ENCODE measurements at places on chromosomes 7 and 10. TPM values are rescaled to one million over a fixed set of nuclear protein-coding genes. Genes with fewer than 3 reads are reported as not detected.

GRCh38 chr10:16779384-16779915, 37.8 kb downstream of the RSU1 start:
- no peak overlapping the region for H3K27ac ChIP-seq
- no peak overlapping the region for H3K4me3 ChIP-seq
- no peak for DNase-seq
- H3K36me3 ChIP-seq, result no peaks in the 10 kb centered on the region
- H3K27me3 ChIP-seq, result no peaks in the 10 kb centered on the region

DNA sequence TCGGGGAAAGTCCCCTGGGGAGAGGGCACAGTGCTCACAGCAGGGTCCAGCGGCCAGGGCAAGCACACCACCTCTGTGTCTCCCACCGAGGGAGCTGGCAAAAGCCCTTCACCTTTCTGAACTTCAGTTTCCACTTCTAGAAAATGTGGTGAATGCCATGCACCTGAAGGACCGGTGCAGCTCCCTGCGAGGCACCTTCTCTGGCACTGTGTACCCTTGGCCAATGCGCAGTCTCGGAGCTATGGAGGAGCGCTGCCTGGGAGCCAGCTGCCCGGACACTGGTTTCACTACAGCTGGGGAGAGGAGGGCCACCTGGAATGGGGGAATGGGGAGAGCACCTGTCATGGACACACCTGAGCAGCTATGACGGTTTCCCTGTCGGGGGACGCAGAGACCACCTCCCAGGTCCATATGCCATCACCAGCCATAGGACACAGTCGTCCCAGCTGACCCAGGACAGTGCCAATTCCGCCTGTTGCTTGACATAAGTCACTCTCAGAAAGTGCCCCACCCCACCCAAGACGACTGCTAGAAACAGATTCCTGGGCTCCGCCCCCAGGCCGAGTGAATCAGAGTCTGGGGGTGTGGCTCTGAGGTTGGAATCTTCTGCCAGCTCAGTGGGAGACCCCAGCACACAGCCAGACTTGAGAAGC, 16.8 kb downstream of the RASGEF1A start:
- no peaks in the 10 kb centered on the region for H3K4me1 ChIP-seq
- no peaks in the 10 kb centered on the region for H3K36me3 ChIP-seq
- no peak overlapping the region for H3K27ac ChIP-seq
- DNase-seq, result peak; percentile 55
- no peaks in the 10 kb centered on the region for H3K27me3 ChIP-seq

DNA sequence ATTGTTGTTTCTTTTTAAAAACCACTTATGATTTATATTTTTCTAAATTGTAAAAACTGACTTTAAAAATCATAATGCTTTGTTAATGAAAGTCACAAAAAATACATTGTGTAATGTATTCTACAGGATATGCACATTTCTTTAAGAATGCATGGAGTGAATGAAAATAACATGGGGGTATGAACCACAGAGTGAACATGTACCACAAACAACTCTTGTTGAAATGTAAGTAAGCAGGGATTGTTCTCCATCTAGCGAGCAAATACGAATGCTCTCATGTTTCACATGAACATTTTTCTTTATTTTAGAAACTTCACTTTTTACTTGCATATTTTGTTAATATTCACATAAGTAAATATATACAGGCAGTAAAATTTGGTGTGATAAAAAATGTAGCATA, 35.6 kb upstream of the LAMB4 start:
- no peak for DNase-seq
- H3K27ac ChIP-seq, result no peak overlapping the region
- no peaks in the 10 kb centered on the region for H3K36me3 ChIP-seq
- no peaks in the 10 kb centered on the region for H3K27me3 ChIP-seq
- H3K4me1 ChIP-seq, result no peaks in the 10 kb centered on the region

DNA sequence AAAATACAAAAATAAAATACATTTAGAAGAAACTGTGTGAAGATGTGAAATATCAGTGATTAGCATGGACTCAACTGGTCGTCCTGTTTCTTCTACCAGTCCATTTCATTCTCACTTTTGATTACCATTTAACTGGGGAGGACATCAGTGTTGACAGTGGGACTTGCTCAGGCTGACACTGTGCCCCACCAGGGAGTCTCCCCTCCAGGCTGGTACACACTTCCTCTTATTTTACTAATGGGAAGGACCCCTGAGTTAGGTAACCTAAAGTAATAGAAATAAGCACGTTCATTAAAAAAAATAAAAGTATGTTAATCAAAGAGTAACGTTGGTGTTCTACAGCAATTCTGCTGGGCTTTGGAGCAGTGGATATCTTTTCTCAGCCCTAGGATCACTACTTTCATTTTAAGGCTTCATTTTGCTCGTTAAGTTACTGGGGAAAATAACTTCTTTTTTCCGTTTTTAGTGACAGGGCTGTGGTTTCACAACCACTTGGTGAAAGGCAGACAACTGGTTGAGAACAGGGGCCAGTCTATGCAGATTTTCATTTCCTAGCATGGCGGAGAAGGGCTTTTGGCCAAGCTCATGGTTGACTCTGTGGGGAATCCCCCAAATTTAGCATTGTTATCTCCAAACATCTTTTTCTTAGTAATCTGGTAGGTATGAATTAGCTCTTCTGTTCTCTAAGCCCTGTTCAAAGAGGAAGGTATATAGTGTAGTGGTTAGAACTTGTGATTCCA, 2.1 kb downstream of the SNX10 start:
- H3K27ac ChIP-seq, result peak overlapping the region; percentile 32
- H3K4me1 ChIP-seq, result peaks cover 3% of the 10 kb centered on the region
- H3K27me3 ChIP-seq, result no peaks in the 10 kb centered on the region
- no peaks in the 10 kb centered on the region for H3K36me3 ChIP-seq
- DNase-seq, result no peak
- no peak overlapping the region for H3K4me3 ChIP-seq

DNA sequence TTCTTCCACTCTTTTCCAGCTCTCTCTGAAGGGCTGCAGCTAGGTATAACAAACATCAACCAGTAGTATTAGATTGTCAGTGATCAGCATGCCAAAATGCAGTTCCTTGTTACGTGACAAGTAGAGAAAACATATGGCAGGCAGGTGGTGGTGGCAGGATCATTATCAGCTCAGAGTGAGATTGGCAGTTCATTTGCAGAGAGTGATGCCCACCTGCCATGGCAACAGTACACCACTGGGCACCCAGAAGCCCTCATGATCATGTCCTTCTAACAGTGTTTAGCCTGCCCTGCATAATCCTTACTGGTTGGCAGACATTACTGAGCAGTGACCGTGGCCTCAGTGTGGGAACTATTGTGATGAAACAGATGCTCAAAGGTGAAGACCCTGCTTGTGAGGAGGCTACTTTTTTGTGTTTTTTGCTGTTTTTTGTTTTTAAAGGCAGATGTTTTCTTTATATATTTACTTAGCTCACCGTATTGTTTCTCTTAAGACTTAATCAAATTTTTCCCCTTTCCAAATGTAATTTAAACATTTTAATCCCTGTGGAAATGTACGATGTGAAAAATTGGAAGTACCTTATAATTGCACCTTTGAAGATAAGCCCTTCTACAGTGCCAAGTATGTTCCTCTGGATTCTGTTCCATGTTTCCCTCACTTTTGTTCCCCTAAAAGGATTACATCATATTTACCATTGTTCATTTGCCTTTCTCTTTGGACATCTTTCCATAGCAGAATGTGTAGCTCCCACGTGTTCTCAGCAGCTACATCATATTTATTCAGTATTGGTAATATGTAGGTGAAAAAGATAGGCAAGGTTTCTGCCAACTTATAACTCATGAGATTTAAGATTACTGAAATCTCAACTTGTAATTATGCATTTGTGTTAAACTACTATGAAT, 179.6 kb downstream of the SND1 start:
- no peaks in the 10 kb centered on the region for H3K27me3 ChIP-seq
- no peaks in the 10 kb centered on the region for H3K4me1 ChIP-seq
- no peak overlapping the region for H3K27ac ChIP-seq
- DNase-seq, result no peak
- no peaks in the 10 kb centered on the region for H3K36me3 ChIP-seq

DNA sequence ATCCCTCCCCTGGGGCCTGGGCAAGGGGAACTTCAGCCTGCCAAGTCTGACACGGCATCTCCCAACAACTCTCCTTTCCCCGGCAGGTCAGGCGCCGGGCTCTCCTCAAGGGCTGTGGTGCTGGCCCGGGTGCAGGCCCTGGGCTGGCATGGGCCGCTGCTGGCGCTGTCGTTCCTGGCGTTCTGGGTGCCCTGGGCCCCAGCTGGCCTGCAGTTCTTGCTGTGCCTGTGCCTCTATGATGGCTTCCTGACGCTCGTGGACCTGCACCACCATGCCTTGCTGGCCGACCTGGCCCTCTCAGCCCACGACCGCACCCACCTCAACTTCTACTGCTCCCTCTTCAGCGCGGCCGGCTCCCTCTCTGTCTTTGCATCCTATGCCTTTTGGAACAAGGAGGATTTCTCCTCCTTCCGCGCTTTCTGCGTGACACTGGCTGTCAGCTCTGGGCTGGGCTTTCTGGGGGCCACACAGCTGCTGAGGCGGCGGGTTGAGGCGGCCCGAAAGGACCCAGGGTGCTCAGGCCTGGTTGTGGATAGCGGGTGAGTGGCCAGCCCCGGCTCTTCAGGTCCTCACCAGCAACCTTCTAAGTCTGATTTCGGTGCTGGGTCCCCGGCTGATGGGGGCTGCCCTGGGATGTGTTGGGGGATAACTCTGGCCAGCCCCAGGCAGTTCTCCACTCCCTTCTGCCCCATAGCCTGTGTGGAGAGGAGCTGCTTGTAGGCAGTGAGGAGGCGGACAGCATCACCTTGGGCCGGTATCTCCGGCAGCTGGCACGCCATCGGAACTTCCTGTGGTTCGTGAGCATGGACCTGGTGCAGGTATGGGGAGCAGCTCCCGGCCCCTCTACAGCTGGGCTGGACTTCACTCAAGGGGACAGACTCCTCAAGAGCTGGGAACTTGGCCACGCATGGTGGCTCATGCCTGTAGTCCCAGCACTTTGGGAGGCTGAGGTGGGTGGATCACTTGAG, 19.5 kb upstream of the C10orf95 start:
- H3K27ac ChIP-seq, result no peak overlapping the region
- H3K27me3 ChIP-seq, result no peaks in the 10 kb centered on the region
- no peaks in the 10 kb centered on the region for H3K36me3 ChIP-seq
- no peak for DNase-seq
- no peak overlapping the region for H3K4me3 ChIP-seq

- H3K27me3 ChIP-seq, result no peaks in the 10 kb centered on the region
- no peak overlapping the region for H3K27ac ChIP-seq
- no peak overlapping the region for H3K4me3 ChIP-seq
- no peak for DNase-seq
- H3K4me1 ChIP-seq, result no peaks in the 10 kb centered on the region
These were observed 72.4 kb upstream of the ANLN start for GRCh38 chr7:36317276-36317675.

DNAJB6 gene
- 74.5 TPM for total RNA-seq
